Activated naive CD4-positive, alpha-beta T cell (primary cell): ENCODE measurements at places on chromosomes 7 and 10.

DNA sequence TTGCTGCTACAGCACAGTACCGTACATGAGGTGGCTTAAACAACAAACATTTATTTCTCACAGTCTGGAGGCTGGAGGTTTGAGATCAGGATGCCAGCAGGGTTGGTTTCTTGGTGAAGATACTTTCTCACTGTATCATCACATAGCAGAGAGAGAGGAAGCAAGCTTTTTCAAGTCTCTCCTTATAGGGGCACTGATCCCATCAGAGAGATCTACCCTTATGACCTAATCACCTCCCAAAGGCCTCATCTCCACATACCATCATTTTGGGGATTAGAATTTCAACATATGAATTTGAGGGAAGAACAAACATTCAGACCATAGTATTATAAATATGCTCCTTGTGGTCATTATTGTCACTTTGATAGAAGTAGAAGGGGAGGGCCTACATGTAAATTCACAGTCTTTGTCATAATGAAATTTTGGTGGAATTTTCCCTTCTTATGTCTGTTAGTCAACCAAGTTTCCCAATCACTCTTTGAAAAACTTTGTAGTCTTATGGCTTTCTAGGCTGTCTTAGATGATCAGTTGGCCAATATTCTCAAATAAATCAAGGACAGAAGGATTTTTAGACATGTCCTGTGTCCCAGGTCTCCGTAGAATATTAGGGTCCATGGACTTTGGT lies 606.2 kb downstream of the LRMDA start:
- DNase-seq, result no peak

- no peak for DNase-seq
Observed at GRCh38 chr7:135782801-135783200, 34.2 kb upstream of the FAM180A start.

DNA sequence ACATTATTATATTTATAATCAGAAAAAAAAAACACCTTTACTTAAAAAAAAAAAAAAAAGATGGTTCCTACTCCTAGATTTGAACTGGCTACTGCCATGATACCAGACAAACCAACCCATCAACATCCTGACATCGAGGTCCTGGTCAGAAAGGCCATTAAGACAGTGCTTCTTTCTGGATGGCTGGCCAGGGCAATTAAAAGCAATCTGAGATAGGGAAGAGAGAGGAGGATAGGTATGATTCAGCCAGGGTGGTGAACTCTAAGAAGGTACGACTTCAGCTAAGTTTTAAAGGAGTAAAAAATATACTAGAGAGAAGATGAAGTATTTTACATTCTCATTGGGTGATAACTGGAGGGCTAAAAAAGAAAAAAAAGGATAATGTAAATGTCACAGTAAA lies 139.0 kb downstream of the DOCK4 start:
- no peak for DNase-seq

DNA sequence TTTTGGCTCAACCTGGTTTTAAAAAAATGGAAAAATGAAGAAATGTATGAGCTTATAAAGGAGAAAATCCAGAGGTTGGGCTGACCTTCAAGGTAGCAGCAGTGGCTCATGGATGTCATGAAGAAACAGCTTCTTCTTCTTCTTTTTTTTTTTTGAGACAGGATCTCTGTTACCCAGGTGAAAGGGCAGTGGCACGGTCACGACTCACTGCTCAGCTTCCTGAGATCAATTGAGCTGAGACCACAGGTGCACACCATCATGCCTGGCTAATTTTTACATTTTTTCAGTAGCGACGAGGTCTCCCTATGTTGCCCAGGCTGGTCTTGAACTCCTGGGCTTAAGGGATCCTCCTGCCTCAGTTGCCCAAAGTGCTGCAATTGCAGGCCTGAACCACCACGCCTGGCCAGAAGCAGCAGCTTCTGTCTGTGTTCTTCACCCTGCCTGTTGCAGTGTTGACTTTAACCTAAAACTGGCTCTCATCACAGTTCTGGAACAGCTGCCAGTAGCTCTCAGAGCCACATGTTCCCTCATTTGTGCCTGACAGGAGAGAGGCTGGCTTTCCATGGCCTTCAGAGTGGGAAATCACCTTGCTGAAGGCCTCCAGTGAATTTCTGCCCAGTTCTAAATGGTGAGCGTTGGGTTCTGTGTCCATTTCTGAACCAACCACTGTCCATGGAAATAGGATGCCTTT lies 117.7 kb downstream of the PFKFB3 start:
- no peak for DNase-seq

GRCh38 chr10:88065383-88066049 lies 202.1 kb downstream of the PTEN start:
- no peak for DNase-seq

DNA sequence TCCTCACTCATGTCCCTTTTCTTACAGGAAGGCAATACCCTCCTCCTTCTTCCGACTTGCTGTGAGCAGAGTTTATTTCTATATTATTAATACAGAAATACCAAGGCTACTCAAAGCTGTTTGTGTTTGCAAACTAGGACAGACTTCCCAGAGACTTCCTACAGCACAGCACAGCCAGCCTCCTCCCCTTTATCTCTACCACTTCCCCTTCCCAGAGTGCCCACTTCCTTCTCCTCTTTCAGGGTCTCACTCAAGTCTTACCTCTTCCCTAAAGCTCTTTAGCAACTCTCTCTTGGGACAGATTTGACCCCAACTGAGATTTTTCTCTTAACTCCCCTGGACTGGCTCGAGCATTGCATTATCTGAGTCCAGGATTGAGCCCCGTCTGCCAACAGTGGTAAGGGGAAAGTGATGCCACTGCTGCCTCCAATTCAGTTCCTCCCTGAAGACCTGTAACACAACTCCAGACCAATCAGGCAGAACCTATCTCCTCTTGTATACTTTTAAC lies 5.5 kb upstream of the LRGUK start:
- DNase-seq, result no peak

DNA sequence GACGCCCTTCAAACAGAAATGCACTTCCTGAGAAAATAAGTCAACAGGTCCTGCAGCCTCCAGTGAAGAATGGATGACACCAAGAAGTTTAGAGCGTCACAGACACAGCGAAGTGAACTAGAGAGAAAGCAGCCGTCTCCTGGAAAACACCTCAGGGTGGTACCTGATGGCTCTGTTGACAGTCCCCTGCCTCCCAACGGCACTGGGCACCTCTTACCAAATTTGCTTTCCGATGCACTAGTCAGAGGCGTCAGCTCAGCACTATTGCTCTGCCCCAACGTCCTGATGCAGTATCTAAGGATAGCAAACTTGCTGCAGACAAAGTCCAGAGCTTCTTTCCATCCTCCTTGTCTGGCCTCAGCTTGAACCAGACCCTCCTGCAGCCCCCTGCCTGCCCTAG lies 38.3 kb downstream of the SFMBT2 start:
- no peak for DNase-seq

DNA sequence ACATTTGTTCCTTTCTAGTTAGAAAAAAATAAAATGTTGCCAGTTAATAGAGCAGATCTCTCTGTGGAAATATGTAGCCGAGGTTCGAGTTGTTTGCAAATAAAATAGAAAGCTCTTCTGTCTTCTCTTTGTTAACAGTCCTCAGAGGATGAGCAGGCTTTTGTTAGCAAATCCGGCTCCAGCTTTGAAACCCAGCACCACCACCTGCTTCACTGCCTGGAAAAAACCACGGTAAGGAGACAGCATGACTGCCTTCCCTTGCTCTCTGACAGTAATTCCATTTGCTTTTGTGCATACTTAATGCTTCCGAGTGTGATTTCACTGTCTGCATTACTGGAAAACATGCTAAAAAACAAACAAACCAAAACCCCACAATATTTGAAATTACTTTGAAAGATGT lies 115.6 kb downstream of the TSPAN12 start:
- no peak for DNase-seq

DNA sequence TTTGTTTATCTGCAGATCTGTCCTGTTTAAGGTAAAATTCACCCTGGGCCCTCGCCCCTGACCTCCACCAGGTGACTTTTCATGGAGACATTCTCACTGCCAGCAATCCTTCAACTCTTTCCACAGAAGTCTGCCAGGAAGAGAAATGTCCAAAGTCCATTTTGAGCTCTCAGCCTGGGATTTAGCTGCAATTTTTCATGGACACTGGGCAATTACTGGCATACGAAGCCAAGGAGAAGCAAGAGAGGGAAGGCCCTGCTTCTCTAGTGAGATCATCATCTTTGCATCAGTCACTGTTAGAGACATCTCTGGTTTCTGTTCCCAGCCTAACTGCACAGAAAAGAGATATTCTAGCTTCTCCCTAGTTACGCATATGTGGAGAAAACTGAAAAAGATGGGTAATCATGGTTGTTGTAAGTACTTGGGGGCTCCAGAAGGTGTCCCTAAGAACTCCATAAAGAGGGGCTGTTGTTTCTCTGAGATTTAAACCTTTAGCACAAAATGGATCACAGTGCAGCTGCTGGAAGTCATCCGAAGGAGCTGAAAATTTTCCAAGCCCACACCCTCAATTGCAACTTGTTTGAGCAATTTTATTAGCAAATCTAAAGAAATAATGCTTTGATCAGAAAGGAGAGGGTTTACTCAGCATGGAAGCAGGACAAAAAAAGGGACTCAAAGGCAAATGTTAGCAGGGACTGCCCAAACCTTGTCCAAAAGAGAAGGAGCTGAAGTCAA lies 168.9 kb downstream of the SNX10 start:
- no peak for DNase-seq

DNA sequence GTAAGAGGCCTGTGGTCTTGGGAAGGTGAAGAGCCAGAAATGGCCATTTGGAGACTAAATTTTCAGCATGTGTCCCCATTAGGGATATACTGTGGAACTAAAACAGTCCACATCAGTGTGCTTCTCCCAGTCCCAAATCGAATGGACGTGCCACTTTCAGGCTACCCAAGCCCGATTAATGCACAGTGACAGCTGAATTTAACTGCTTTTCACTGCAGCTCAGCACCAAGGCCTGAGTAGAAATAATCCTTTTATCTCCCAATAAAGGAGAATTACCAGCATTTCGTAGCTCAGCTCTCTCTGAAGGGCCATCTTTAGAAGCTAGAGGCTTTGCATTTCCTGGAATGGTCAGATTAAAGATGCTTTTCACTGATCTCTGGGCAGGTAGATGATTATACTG lies 183.3 kb downstream of the NPSR1 start:
- DNase-seq, result no peak

DNA sequence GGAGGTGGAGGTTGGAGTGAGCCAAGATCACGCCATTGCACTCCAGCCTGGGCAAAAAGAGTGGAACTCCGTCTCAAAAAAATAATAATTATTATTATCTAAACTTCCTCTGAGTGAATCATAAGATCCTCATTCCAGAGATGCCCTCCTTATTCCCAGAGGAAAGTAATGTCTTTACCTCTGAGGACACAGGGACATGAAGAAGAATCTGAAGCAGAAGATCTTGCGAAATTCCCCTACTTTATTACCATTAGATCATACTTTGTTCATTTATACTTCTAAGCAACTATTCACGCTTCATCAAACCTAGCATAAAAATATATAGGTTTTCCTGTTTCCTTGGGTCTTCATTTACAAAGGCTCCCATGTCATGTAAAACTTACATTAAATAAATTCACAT lies 143.1 kb downstream of the ETV1 start:
- DNase-seq, result no peak

DNA sequence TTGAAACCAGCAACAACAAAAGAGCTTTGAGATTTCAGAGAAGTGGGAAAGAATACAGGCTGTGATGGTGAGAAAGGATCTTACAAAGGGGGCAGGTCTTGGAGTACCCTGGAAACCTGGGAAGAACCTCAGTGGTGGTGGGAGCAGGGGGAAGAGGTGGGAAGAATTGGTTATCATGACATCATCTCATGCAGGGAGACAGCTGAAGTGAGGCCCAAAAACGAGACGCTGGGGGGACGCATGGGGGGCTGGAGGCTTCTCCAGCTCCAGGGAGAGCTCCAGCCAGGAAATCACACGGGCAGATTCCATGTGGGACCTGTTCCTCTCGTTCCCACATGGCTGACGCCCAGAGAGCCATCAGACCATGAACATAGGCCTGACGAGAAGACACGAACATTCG lies 177.3 kb upstream of the RNF32 start:
- DNase-seq, result no peak

DNA sequence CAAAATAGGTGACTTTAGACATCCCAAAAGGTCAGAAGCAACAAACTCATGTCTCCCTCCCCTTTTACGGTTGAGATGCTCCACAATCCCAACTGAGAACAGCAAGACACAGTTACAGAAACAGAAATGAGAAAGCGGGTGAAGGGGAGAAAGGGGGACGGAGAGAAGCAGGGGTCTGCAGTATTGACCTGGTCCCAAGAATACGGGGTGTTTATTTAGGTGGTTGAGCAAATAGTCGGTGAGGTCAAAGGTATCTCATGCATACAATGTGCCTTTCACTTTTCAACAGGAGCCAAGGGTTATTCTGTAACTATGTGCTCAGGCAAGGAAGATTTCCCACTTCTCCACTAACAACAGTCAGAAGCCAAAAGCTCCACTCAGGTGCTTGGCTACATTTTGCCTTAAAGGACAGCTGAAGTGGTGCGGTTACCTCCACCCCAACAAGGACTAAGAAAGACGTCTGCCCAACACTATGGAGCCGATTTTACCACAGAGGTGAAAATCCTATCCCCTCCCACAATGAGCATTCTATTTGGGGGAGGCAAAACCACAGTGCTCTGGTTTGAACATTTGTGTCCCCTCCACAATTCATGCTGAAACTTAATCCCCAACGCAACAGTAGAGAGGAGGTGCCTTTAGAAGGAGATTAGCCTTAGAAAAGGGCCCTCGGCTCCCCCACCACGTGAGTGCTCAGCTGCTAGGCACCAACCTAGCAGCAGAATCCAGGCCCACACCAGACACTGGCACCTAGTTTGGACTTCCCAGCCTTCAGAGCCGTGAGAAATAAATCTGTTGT lies 77.9 kb downstream of the PARD3 start:
- no peak for DNase-seq

- no peak for DNase-seq
Observed at GRCh38 chr7:149607683-149608082, 110.1 kb upstream of the ZNF746 start.

DNA sequence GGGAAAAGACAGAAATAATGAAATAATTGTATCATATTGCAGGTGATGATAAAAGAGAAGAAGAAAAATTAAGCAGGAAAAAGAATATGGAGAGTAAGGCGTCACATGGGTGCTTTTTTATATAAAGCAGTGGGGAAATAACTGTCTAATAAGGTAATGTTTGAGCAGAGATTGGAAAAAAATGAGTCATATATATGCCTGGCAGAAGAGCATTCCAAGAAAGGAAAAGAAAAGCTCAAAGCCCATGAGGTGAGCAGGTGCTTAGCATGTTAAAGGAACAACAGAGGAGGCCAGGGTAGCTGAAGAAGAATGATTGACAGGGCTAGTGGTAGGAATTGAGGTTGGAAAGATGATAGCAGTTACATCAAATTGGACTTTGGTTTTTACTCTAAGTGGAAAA lies 739.5 kb downstream of the SORCS1 start:
- DNase-seq, result no peak

DNA sequence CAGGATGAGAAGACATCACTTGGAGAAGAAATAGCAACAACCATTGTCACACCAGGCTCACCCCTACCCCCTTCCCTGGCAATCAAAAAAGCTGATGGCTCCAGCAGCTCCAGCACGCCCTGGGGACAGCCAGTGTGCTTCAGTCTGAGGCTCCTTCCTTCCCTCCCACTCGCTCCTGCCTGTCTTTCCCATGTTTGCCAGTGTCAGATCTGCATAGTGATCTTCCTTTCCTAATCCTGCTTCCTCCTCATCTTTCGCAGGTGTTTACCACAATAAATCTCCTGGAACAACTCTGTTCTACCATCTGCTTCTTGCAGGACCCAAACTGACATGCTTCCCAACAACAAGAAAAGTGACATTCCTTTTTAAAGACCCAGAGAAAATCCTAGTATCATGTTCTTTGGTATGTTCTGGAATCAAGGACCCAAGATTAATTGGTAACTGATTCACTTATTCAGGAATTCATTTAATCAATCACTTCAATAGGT lies 57.1 kb downstream of the STEAP1B start:
- DNase-seq, result no peak

- no peak for DNase-seq
Observed at GRCh38 chr10:119753309-119753708, 27.5 kb downstream of the INPP5F start.
